ENCODE measurements at places on chromosomes 13 and 19.

GRCh38 chr13:110231348-110232047 is 75.5 kb downstream of the COL4A1 start:
- no peak for DNase-seq

- DNase-seq, result no peak
Measured at GRCh38 chr13:92320323-92320722, 906.3 kb upstream of the GPC6 start.

DNA sequence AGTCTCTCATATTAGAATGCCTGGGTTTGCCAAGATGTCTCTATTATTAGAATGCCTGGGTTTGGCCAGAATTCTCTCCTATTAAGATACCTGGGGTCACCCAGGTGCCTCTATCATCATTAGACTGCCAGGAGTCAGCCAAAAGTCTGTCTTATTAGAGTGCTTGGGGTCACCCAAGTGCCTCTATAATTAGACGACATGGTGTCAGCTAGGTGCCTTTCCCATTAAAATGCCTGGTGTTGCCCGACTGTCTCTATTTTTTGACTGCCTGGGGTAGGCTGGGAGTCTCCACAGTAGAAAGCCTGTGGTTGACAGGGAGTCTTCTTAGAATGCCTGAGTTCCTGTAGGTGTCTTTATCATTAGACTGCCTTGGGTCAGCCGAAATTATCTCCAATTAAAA is 1536.6 kb downstream of the UQCRFS1 start:
- DNase-seq, result no peak

DNA sequence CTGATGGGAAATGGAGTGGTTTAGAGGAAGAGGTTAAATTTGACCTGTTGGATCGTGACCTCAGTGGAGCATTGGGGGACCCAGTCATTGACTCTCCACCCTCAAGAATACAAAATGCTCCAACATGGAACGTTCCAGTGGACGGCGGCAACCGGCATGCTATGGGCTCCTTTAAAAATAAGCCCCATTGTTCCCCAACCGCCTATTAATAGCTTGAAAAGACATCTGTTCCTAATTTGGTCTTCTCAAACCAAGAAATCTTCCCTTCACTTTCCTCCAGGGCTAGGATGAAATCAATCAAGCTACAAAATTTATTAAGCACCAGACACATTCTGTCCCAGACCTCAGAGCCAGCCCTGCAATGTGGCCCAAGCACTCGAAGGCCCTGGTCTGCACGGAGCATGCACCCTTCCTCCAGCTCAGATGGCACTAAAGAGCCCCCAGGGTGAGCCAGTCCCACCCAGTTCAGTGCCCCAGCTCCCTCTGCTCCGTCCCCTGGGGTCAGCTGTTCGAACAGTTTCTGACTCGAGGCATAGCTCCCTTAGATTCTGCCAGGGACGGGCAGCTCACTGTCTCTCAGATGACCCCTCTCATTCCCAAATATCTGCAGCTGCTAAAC is 22.5 kb upstream of the VSTM2B start:
- no peak for DNase-seq

DNA sequence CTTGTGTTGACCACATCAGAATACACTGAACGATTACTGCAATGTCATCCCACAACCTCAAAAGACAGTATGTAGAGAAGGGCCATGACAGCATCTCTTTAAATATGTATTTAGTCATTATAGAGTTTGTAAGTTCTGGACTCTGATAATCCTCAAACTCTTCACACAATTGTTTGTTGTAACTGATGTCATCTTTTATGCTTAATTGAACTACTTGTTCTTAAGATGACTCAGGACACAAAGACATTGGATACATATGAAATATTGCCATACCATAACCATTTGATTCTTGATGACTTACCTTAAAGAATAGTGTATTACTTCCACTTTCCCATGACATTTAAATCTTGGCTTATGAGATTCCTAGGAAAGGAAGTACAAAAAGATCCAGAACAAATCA is 347.6 kb downstream of the KLF5 start:
- no peak for DNase-seq

DNA sequence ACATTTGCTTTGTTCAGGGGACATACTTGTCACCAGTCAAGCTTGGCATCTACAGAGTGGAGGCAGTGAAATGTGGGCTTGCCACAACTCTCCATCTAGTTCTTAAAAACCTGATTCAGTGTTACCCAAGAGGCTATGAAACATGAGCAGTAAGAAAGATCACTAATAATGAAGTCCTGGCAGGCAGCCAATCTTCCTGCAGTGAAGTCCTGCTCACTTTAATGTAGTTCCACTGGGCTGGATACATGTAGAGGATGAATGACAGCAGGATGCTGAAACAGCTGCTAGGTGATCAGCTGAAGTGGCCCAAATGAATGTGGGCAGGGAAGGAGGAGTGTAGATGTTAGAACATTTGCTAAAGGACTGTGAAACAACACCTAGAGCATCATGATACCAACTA is 1213.1 kb downstream of the OLFM4 start:
- no peak for DNase-seq

DNA sequence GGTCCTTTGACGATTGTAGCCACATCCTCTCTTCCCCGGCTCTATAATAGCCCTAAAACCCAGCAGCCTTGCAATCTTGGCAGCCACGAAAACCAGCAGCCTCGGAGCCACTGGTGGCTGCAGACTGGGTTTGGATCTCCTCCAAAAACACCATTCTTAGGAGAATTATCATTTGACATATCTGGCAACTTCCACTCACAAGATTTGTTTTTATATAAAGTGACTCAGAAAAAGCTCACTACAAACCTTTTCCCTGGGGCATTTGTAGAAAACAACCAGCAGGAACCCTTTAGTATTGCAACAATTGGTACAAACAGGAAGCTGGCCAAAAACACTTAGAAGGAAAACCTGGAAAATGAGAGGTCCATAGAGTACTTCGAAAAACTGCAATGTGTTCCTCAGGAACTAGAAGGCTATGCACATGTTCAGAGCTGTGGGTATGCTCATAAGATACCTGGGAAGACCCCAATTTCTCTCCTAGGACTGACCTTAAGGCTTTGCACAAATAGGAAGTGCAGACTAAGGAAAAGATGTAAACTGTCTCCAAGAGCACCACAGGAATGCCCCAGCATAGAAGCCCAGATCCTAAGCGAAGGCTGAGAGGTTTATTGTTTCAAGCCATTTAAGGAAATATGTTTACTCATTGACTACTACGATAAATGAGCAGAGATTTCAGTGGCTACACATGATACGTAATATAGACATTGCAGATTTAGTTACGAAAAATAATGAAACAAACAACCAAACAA is 71.2 kb downstream of the MYO16 start:
- peak; percentile 89 for DNase-seq

Measured in iris pigment epithelial cell (primary cell).